CD4-positive, CD25-positive, alpha-beta regulatory T cell (primary cell): ENCODE measurements at places on chromosomes 3 and 15. TPM values are rescaled to one million over a fixed set of nuclear protein-coding genes. Genes with fewer than 3 reads are reported as not detected.
A peak's percentile ranks its signal among the peaks of the same experiment; 100 is the strongest.

Gene ANXA2
- polyA plus RNA-seq, result 706 TPM

Gene GHSR
- polyA plus RNA-seq, result not detected

Gene CNTN4
- not detected for polyA plus RNA-seq

- DNase-seq, result no peak
Observed at GRCh38 chr3:69914395-69914794, 85.1 kb upstream of the SAMMSON start.

DNA sequence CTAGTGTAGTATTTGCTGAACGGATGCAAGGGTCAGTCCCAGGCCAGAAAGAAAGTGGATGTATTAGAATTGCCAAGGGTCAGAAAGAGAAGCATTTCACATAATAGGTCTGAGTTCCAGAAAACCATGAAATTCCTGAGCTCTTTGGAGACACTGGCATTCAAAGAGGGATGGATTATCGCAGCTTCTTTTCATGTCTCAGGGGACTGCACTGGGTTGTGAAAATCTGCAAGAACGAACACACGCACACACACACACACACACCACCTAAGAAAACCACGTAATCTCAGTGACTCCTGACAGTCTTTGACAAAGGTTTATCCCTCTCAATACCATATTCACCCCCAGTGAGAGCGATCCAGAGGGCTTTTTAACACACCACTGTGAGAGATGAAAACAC lies 57.9 kb downstream of the TIPARP start:
- no peak for DNase-seq

GRCh38 chr15:78405336-78405924 lies 32.6 kb upstream of the IREB2 start:
- DNase-seq, result no peak

DNA sequence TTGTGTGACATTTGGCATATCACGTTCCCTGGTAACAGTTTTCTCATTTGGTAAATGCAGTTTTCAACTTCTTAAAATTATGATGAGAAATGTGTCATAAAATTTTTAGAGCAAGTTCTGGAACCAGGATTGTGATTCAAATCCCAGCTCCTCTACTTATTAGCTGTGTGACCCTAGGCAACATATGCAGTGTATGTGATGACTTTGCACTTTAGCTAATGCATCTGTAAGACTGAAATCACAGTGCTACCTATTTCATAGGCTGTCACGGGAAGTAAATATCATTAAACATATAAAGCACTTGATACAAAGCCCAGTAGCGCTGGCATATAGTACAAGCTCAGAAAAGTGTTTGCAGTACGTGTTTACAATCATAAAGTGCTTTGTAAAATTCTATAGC lies 419.4 kb downstream of the GRM7 start:
- no peak for DNase-seq

- DNase-seq, result peak; percentile 13
Observed at GRCh38 chr15:99105514-99106341, 848 bp downstream of the SYNM start.

DNA sequence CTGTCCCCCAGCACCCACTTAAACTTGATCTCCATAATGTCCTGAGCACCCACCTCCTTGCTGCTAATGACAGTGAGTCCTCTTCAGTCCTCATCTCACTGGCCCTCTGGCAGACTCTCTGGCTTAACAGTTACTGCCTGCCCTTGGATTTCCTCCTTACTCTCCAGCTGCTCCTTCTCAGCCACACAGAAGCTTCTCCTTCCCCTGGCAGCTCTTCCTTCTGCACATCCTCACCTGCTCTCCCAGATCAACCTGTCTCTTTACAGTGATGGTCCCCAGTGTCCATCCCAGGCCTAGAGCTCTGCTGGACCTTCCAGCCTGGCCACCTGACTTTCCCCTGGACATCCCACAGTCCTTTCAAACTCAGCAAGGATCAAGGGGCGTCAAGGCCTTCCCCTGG lies 47.4 kb upstream of the SMAD3 start:
- DNase-seq, result no peak

DNA sequence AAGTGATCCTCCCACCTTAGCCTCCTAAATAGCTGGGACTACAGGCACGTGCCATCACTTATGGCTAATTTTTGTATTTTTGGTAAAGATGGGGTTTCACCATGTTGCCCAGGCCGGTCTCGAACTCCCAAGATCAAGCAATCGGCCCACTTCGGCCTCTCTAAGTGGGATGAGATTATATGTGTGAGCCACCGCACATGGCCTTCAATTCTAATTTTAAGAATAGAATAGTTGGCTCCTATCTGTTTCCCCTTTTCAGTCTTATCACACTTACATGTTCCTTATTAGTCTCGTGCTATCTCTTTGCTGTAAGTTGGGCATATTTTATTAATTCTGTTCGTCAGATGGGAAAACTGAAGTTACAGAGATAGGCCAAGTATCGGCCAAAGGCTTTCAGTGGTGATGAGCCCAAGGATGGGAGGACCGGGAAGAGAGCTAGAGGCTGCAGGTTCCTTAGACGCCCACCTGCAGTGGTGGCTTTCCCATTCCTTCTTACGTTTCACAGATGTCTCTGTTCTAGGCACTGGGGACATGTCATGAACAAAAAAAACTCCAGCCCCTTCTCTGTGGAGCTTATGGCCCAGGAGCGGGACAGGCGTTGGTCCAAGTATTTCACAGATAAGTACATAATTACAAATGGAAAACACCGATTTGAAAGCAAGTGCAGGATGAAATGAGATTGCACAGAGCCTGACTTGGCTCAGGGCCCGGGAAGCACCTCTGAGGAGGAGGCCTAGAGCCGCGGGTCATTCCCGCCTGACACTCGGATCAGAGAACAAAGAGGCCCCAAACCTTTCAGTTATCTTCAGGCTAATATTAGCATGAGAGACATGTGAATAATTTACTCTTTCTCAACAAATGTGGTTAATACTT lies 91.1 kb upstream of the KLF13 start:
- DNase-seq, result no peak

- peak; percentile 29 for DNase-seq
Observed at GRCh38 chr3:177141899-177142646, 55.2 kb downstream of the TBL1XR1 start.

DNA sequence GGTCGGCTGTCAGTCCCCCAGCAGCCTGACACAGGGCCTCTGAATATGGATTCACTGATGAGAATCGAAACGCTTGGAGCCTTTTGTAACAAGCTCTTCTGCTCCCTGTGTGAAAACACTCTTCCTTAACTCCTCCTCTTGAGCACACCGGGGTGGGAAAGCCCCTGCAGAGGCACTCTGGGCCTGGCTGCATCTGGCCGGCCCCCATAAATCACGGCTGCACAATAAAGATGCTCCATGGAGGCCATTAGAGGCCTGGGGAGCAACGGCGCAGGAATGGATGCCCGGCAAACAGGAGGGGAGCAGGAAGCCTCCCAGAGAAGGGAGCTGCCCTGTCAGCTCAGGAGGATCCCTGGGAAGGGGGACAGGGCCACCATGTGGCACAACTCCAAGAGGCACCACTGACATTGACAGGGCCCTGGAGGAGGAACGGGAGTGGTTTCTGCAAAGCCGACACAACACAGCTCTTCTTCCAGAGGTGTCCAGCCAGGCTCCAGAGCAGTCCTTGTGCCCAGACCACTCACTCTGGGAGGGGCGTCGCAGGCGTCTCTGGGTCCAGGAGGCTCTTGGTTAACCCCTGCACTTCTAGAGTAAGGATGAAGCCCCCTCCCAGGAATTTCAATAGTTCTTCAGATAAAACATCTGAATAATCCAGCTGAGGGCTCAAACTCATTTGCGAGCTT lies 509.3 kb upstream of the PPP2R3A start:
- DNase-seq, result no peak
